Umbilical cord (tissue), 2 donors: ENCODE measurements at places on chromosomes 7 and 10.

DNA sequence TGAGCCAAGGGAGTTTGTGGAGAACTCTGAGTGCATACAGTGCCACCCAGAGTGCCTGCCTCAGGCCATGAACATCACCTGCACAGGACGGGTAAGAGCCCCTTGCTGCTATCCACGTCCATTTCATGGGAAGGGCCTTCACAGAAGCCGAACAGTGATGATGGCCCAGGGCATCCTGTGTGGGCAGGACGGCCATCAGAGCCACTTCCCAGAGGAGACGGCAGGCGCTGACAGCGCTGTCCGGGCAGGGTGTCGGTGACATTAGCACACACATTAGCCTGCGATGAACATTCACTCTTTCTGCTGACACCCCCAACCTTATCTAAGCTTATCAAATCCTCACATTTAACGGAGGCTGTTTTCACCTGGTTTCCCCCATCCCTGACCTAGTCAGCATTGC is 144.9 kb downstream of the EGFR start:
- no peak for DNase-seq

GRCh38 chr7:112263519-112263918 is 57.0 kb downstream of the ZNF277 start:
- peak; percentile 63 for DNase-seq

DNA sequence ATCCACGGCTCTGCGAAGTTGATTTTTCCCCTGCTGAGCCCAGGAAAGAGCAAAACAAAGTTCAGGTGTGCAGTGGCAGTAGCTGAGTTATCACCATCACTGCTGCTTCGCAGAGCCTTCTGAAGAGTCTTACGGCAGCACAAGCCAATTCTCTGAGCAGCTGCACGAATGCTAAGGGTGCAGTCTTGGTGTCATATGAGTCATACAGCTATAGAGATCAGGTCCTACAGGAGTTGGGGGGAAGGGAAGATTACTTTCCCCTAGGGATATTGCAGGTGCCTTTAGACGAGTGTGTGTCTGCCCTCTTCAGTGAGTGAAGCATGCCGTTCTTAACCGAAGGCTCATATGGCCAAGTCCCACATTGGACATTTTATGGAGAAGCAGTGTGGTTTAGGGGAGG is 227.8 kb downstream of the CELF2 start:
- no peak for DNase-seq

- DNase-seq, result peak; percentile 4
These were observed 344.8 kb upstream of the FZD8 start for GRCh38 chr10:35986756-35987502.

- no peak for DNase-seq
These were observed 470.7 kb upstream of the KLF6 start for GRCh38 chr10:4255751-4256150.

GRCh38 chr10:74963549-74963948 is 137.1 kb downstream of the KAT6B start:
- DNase-seq, result no peak

DNA sequence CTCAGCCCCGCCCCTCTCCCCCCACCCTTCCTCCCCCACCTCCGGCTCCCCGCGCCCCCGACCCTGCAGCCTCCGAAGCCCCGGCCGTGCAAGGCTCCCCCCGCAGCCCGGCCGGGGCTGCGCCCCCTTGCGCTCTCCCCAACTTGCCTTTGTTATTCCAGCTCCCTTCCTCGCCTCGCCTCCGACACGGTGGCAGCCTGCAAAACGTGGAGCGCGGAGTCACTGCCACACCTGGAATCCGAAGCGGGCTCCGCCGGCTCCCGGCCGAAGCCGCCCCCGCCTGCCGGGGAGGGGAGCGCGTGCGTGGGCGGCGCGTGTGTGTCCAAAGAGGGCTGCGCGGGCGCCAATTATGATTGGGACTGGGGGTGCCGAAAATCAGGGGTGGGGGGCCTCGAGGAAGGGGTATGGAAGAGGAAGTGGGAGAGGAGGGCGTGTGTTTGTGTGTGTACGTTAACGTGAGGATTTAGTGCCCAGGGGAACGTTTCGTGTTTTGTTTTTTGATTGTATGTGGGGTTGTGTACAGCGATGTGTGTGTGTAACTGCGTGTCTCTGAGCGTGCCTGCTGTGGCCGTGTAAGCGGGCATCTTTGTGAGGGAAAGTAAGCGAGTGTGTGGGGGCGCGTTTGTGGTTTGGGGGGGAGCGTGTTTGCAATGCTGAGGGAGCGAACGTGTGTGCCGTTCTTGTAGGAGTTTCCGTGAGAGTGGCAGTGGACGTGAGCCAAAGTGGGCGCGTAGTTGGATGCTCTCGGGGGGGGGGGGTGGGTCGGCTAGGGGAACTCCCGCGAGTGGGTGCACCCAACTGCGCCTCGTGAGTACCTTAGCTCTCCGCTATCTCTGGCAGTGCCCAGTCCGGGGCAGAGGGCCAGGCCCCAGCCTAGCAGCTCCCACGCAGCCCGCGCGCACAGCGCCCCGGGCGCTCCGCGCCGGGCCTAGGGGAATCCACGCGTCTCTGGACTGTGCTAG is 1.2 kb upstream of the ZMIZ1 start:
- peak; percentile 97 for DNase-seq

GRCh38 chr10:118355234-118355633 is 13.1 kb upstream of the FAM204A start:
- DNase-seq, result no peak

DNA sequence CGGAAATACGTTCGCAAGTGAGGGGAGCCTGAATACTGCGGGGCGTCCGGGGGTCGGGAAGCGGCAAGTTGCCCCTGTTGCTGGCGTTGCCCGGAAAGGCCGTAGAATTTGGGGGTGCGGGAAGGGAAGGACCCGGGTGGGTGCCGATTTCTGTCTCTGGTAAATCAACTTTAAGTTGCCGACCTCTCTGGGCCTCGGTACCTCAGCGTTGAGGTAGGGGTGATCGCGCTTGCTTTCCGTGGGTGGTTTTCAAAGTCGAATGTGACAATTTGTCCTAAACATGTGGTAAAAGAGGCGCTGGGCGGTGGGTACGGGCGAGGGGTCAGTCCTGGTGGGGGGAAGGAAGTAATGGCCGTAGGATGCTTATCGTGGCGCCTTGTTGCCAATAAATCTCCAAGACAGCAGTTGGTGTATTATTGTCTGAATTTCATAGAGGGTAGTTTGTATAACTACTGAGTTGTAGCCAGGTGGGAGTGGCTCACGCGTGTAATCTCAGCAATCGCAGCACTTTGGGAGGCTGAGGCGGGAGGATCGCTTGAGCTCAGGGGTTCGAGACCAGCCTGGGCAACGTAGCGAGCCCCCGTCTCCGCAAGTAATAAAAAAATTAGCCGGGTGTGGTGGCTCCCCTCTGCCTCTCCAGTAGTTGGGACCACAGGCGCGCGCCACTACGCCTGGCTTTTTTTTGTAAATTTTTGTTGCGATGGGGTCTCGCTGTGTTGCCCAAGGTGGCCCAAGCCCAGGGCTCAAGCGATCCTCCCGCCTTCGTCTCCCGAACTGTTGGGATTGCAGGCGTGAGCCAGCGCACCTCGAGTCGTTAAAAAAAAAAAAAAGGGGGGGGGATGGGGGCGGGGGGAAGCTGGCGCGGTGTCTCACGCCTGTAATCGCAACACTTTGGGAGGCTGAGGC is 644 bp downstream of the BUD23 start:
- DNase-seq, result no peak

- DNase-seq, result no peak
These were observed 74.8 kb downstream of the PROSER2 start for GRCh38 chr10:11898033-11898371.

DNA sequence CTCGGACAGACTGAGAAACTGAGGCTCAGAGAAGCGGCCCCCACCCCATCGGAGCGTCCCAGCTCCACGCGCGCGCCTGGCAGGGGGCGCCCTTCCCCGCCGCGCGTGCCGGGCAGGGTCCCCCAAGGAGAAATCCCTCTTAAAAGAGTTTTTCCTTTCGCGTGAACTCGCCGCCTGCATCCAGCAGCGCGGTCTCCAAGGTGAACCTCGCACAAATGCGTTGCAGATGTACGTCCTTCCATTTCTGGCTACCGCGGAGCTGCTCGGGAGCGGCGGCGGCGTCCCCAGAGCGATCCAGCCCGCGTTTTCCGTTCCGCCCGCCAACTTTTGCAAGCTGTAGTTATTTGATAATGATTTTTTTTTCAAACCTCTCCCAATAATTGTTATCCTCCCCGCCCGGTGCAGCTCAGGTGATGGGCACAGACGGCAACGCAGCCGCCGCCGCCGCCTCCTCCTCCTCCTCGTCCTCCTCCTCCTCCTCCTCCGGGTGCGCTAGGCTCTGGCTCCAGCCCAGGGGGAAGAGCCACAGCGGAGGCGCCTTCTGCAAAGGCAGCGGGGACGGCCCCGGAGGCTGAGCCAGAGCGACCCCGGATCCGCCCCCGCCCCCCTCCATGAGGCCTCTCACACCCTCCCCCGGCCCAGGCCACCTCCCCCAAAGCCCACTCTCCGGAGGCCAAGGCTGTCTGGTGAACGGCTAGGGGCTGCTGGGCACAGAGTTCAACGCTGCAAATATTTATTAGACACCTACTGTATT is 74.0 kb upstream of the CUX1 start:
- peak; percentile 74 for DNase-seq

GRCh38 chr7:92633211-92633906 is 43.2 kb upstream of the FAM133B start:
- peak; percentile 74 for DNase-seq

DNA sequence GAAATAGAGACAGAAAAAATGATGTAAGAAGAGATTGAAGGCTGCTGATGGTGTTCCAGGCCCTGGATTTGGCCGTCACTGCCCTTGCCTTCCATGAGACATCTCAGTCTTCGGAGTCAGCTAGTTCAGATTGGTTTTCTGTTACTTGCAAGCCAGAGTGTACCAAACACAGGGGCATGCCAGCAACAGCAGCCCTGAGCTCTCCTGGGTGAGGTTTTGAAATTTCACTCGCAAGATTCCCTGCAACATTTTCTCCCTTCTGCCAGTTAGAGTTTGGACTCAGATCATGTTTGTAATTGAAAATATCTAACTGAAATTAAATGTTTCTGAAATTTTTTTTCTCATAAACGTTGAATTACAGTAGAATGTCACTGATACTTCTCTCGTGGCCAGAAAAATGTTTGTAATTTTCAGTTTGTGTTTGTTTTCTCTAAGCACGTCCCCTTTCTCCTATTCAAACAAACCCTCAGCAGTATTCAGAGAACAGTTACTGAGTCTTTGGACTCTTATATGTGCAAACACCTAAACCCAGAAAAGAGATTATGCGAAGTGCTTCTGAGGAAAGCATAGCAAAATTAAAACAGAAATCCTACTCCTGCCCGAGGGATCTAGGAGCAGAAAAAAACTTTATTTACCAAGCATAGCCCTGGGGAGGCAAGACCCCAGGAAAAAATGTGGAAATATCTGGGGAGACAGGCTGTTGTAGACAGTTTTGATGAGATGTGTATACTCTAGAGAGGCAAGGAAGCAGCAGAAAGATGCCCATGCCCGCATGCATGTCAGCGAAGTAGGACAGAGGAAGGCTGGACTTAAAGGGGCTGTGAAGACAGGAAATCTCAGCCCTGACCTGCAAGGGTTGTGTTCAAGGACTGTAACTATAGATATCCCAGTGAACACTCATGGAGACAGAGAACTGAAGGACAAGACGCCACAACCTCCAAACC is 43.0 kb upstream of the NAMPT start:
- DNase-seq, result no peak

DNA sequence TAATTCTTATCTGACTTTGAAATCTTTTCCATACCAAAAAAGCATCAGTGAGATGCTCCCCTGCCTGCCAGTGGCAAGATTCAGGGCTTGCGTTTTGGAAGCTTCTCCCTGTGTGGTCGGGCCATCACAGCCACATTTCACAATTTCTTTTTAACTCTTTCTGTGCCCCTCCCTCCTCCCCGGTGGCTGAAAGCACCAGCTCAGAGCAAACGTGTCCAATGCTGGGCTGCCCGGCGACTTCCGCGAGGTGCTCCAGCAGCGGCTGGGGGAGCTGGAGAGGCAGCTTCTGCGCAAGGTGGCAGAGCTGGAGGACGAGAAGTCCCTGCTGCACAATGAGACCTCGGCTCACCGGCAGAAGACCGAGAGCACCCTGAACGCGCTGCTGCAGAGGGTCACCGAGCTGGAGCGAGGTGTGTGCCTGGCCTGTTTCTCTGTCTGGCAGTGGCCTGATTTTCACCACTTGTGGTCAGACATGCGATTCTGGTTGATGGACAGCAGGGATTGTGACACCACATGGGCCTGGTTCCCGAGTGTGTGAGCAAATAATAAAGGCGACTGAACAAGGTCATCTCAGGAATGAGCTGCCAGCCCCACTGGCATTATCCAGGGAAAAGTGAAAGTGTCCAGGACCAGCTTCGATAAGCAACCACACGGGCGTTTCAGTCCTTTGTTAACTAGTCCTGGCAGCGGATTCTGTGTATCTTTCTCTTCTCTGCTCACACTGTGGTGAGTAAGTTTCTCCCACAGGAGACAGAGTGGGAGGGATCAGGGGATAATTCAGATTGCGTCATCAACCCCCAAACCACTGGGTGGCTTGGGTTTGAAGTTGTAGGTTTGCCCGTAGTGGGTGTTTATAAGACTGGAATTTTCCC is 2.6 kb downstream of the NPTX2 start:
- no peak for DNase-seq

GRCh38 chr7:36440880-36441279 is 51.2 kb downstream of the ANLN start:
- DNase-seq, result peak; percentile 5

DNA sequence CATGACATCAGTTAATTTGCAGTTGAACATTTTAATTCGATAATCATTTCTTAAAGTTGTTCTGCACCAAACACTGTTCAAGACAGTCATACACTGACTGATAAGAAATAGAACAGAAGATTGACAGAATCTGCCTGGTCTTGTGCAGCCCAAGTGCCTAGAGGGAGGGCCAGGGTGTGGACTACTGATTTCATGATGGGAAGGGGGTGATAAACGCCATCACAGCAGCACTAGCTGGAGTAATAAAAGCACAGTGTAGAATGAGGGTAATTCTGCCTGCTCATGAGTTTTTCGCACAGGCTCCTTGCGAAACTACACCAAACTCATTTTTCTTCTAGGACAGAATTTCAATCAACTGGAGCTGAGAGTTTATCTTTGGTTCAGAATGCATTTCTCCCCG is 270.1 kb downstream of the ARL4A start:
- no peak for DNase-seq

GRCh38 chr10:43962346-43963191 is 313.9 kb upstream of the ZNF32 start:
- DNase-seq, result no peak
